EL (cell line): ENCODE measurements at places on chromosomes 13 and 19.
A peak's percentile ranks its signal among the peaks of the same experiment; 100 is the strongest.

GRCh38 chr13:33285420-33286124 is at the start of gene STARD13:
Gene STARD13 (minus strand): TSS chr13:33285755. CDS start chr13:33285638, 117 bp downstream.
- peak; percentile 99 for DNase-seq

DNA sequence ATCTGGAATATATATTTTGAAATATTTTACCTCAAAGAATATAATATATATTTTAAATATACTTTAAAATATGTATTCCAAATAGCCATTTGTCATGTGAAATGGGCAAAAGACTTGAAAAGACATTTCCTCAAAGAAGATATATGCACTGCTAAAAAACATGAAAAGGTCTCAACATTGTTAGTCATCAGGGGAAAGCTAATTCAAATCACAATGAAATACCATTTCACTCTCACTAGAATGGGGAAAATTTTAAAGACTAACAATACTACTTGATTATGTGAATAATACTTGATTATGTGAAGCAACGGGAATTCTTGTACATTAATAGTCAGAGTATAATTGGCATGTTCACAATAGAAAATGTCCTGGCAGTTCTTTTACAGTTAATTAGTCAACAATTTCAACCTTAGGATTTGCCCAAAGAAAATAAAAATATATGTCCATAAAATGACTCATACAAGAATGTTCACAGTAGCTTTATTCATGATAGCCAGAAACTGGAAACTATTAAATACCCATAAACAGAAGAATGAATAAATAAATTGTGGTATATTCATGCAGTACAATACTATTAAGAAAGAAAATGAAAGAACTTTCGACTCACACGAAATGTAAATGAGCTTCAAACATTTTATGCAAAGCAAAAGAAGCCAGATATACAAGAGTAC is 6.8 kb upstream of the KBTBD6 start:
- DNase-seq: peak; percentile 57

GRCh38 chr13:26864576-26864975 is 104.0 kb upstream of the GPR12 start:
- no peak for DNase-seq

GRCh38 chr13:108214441-108215271 is 680 bp downstream of the LIG4 start:
- no peak for DNase-seq

GRCh38 chr13:98324105-98324504 is 147.0 kb upstream of the RNF113B start:
- no peak for DNase-seq

DNA sequence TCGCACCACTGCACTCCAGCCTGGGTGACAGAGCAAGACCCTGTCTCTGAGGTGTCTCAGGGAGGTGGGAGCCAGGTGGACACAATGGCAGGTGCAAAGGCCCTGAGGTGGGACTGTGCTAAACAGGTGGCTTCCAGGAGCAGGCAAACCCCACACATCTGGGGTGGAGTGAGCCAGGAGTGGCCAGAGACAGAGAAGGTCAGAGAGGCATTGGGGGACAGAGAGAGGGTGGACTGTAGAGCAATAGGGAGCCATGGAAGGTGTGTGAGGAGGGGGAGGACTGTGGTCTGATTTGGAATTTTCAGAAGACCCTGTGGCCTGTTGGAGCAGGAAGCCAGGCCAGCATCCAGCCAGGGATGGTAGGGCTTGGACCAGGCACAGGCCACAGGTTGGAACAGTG is 4.7 kb downstream of the MEF2B start:
- DNase-seq: no peak

DNA sequence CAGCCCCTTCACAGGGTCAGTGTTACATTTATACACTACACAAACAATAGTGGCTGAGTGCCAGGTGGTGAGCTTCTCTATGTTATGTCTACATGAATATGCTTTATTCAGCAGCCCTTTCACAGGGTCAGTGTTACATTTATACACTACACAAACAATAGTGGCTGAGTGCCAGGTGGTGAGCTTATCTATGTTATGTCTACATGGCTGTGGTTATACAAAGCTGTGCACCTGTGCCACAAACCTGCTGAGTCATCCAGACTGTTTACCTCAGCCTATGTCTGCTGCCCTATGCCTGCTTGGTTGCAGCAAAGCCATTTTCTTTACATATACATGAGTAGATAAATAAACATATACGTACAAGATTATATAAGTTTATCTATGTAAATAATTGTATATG is 76.5 kb downstream of the ZNF726 start:
- no peak for DNase-seq

- DNase-seq: peak; percentile 86
These were observed 177.5 kb downstream of the DCLK1 start for GRCh38 chr13:35953537-35954206.

DNA sequence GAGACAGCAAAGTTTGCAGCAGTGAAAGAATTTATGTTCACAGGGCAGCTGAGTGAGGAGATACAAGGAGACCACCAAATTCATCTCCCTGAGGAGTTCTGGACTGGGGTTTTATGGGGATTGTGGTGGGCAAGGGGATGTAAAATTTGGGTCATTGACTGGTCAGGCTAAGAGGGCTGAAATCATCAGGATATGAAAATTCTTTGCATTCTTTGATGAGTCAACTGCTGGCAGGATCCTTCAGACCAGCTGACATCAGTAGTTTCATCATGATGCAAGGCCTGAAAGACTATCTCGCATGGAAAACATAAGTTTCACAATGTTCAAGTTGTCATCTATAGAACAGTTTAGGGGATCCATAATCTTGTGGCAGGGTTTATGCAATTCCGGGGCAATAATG is 869.5 kb upstream of the PCDH9 start:
- DNase-seq: no peak

DNA sequence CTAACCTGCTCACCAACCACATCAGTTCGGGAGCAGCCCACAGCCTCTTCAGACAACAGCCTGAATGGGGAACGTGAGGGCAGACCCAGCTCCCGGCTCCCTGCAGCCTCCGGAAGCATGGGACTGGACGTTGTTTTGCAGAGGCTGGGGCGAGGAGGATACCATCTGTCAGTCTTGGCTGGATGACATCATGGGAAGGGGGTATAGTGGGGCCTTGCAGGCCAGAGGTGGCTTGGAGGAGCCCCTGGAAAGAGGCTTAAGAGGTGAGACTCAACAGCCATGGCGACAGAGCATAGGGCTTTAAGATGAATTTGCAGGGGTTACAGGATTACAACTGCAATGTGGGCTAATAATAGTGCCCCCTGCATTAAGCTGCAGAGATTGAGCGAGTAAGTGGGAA is 1.5 kb downstream of the FXYD3 start:
- DNase-seq: no peak

- DNase-seq: no peak
These were observed 78.2 kb downstream of the AKAP11 start for GRCh38 chr13:42350141-42350540.

- no peak for DNase-seq
These were observed 22.8 kb upstream of the GAS6 start for GRCh38 chr13:113886561-113887112.

DNA sequence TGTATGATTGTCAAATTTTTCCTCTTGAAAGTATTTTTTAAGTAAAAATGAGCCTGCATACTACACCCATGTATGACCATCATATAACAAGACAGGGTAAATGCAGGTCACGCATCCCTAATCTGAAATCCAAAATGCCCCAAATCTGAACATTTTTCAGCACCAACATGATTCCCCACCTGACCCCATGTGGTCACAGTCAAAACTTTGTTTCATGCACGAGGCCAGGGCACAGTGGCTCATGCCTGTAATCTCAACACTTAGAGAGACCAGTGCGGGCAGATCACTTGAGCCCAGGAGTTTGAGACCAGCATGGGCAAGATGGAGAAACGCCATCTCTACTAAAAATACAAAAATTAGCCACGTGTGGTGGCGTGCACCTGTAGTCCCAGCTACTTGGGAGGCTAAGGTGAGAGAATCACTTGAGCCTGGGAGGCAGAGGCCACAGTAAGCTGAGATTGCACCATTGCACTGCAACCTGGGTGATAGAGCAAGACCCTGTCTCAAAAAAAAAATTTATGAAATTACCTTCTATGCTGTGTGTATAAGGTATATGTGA is 63.7 kb upstream of the NPAS1 start:
- no peak for DNase-seq

DNA sequence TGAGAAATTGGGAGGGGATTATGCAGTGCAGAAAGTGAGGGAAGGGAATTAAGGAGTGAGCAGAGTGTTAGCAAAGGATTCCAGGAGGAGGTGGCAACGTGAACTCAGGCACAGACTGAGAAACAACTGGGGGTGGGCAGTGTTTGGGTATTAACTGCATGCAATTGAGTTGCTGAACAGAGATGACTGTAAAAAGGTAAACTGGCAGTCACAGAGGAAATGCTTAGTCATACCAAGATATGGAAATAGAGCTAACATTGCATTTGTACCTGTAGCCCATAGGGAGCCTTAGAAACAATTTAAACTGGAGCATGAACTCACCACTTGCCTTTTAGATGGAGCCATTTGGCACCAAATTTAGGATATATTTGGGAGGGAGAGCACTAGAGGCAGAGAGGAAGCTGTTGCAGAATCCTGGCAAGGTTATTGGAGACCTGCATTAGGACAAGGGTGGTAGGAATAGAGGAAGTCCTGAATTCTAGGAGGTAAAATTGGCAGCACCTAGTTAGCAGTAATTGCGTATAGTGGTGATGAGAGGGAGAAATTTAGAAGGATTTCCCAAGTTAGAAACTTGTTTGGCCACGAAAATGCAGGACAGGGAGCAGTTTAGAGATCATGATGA is 100.6 kb upstream of the FRY start:
- no peak for DNase-seq
